ENCODE measurements at places on chromosomes 6 and 20.

DNA sequence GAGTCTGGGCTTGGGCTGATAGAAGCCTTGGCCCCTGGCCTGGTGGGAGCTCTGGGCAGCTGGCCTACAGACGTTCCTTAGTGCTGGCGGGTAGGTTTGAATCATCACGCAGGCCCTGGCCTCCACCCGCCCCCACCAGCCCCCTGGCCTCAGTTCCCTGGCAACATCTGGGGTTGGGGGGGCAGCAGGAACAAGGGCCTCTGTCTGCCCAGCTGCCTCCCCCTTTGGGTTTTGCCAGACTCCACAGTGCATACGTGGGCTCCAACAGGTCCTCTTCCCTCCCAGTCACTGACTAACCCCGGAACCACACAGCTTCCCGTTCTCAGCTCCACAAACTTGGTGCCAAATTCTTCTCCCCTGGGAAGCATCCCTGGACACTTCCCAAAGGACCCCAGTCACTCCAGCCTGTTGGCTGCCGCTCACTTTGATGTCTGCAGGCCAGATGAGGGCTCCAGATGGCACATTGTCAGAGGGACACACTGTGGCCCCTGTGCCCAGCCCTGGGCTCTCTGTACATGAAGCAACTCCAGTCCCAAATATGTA is 957 bp upstream of the VEGFA start:
- no peak for DNase-seq

DNA sequence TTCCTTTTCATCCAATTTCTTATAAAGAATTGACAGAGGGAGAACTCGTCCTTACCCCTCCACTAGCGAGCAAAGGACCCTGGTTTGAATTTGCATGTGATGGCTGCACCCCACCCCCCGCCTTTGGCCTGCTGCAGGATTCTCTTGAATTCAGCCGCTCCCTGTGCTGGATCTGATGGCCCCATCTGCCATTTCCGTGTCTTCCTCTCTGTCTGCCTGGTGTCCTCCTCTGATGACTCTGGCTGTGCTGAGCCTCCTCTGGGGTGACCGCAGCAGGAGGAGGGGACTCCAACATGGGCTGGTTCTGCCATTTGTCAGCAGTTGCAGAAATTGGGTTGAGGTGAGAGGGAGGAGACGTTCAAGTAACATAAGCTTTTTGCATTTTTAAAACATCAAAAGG is 188.8 kb downstream of the DLL1 start:
- DNase-seq, result no peak

- DNase-seq, result no peak
Measured at GRCh38 chr6:140849456-140849855, 1283.3 kb upstream of the GJE1 start.

DNA sequence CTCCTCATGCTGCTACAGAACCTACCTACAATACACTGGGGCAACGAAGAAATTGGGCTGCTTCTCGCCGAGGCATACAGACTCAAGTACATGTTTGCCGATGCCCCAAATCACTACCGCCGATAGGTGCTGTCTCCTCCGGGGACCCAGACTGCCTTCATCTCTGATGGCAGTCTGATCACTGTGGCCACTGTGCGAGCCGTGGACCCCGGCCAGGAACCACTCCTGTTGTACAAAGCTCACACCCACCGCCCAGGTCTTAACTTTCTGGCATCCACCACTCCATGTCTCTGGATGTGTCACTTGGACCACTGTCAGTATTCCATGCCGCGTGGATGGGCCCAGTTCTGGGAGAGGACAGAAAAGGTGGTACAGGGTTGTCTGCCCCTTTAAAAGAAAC is 22.7 kb upstream of the RNF8 start:
- DNase-seq, result no peak

- no peak for DNase-seq
Measured at GRCh38 chr20:41437836-41438235, 71.2 kb upstream of the EMILIN3 start.

DNA sequence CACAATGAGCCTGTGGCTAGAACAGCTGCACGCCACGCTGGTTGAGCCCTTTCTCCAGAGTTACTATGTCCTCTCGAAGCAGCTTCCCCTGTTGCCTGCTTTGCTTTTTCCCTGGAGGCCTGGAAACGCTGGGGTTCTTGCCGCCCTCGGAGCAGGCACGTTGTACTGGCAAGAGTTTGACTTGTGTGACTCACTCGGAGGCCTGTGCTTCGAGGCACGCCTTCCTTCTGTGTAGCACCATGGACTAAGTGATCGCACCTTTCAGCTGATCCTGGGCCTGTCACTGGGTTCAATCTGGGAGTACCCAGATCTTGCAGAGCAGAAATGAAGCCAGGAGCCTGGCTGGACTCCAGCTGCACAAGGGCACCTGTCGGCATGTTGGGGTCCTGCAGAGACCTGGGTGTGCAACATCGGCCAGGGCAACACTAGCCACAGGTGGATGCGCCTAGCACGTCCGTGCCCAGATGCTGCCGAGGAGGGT is 5.2 kb downstream of the INSM1 start:
- DNase-seq, result no peak

- no peak for DNase-seq
Measured at GRCh38 chr6:125835221-125835744, 44.5 kb downstream of the NCOA7 start.

Data from stimulated activated CD8-positive, alpha-beta memory T cell treated with anti-CD3 and anti-CD28 coated beads, Interleukin-2, amount 100 ng/mL, for 1 hour (primary cell).